ENCODE measurements at places on chromosomes 1 and 21. TPM values are rescaled to one million over a fixed set of nuclear protein-coding genes. Genes with fewer than 3 reads are reported as not detected.

GRCh38 chr1:221294242-221294641 is 415.0 kb downstream of the HLX start:
- DNase-seq: no peak

GRCh38 chr1:42552636-42553035 is 89.5 kb downstream of the CCDC30 start:
- no peak for DNase-seq

GRCh38 chr1:91611483-91611917 is 110.8 kb downstream of the CDC7 start:
- DNase-seq: no peak

OR2M5 gene
- total RNA-seq: not detected

USH2A gene
- total RNA-seq: not detected

PTPN7 gene
- 0.73 TPM for total RNA-seq

DVL1 gene
- 70.5 TPM for total RNA-seq

DCAF8 gene
- 133 TPM for total RNA-seq

PCBP3 gene
- 0.77 TPM for total RNA-seq

HMGCL gene
- total RNA-seq: 51.1 TPM

BARHL2 gene
- 1.9 TPM for total RNA-seq

CCDC24 gene
- 23.7 TPM for total RNA-seq

MCOLN2 gene
- total RNA-seq: 6.8 TPM
